CD4-positive, alpha-beta T cell treated with Interleukin-4 for 1 hour (primary cell): ENCODE measurements at places on chromosomes 5 and 9.
A peak's percentile ranks its signal among the peaks of the same experiment; 100 is the strongest.

GRCh38 chr5:139435676-139436075, 3.6 kb downstream of the DNAJC18 start:
- no peak for DNase-seq

DNA sequence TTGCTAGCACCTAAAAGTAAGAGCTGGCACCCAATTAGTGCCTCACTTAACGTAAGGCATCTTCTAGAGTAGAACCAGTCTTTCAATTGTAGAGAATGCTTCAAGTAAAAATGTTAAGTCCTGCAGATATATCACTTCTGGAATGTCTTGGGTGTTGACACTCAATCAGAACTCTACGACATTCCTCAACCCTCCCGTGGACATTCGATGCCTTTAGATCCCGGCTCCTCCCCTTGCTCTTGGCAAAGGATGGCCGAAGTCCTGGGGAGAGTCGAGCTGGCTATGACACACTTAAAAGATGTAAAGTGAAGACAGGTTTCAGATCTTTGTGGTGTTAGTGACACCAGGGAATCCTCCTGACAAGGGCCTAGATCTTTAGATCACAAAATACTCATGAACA, 87.5 kb upstream of the ERCC6L2 start:
- DNase-seq, result no peak

- DNase-seq, result no peak
Observed at GRCh38 chr9:27382308-27382707, 85.4 kb upstream of the EQTN start.

- peak; percentile 31 for DNase-seq
Observed at GRCh38 chr5:143554187-143554717, 150.8 kb upstream of the NR3C1 start.

GRCh38 chr5:100855937-100856430, 47.1 kb downstream of the ST8SIA4 start:
- no peak for DNase-seq

DNA sequence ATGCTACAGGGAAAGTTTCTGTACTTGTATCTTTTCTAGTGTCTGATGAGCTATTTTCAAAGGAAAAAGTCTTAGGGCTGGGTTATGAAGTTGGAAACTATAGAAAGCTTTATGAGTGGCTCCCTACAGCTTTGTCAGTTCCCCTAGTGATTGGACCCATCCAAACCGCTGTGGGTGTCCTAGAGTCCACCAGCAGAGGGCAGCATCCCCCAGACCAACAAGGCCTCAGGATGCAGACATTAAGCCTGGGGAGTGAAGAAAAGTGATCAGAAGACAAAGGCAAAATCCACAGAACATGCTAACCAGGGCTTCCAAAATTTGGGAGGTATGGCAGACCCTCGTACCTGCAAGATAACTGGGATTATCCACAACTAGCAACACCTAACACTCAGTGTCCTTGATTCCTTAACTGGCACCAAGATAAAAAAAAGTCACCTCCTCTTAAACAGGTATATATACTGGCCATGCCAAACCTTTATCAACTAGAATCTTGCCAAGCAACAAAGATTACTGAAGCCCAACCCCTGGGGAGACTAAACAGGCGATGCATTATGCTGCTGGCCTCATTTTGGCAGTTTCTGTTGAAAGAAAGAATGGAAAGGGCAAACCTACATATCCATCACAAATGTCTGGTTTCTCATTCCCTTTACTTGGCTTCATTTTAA, 110.4 kb upstream of the NR5A1 start:
- peak; percentile 61 for DNase-seq

DNA sequence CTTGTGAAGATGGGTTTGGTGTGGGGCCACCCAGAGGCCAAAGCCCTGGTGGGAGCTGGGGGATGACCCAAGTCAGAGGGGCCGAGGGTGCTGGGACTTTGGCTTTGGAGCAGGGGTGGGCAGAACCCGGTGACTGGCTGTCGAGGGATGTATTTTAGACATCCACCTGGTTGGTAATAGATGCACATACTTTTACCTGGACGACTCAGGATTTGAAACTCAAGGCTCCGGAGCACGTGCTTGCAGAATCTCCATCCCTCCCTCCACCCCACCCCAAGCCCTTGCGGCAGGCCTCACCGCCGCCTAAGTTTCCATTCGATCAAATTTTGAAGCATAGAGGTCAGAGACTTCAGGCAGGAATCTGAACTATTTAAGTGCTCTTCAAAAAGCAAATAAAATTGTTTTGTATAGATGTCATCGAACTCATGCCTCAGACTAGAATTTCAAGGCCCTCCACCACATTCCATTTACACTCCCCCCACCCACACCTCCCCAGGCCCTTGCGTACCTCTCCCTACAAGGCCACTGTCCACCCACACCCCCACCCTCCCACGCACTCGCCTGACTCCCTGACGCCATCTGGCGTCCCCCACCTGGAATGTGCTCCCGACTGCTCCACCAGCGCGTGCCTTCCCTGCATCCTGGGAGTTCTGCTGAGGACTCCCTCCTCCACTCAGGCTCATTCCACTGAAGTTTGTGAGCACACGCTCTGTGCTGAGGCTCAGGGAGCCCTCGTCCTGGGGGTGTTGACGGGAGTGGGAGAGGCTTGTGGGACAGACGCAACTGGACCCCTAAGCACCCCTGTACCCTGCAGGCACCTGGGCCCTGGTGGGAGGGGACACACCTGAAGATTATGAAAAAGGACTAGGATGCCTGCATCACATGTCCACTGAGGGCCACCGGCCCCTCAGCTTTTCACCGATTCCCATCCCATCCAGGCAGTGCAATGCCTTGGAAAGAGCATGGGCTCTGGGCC, 56.4 kb upstream of the RPL26L1 start:
- DNase-seq, result no peak

DNA sequence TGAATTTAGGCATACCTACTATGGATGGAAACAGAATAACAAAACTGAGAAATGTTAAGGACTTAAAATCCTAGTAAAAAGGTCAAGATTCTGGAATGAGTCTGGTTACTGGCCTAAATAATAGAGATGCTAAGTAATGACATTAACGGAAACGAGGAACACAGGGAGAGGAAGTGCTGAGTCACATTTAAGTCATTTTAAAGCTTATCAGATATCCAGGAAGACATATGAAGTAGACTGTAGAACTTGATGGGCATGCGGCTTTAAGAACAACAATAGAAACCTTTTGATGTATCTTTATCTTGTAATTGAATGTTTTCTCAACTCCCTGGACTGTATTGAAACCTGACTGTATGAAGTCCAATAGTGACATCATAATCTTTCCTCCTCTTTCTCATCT, 1251.4 kb upstream of the CDH6 start:
- DNase-seq, result no peak

- DNase-seq, result no peak
Observed at GRCh38 chr5:90056911-90057705, 352.4 kb downstream of the CETN3 start.
